ENCODE measurements at places on chromosomes 3 and 15.

- DNase-seq: no peak
These were observed 17.9 kb upstream of the FAM81A start for GRCh38 chr15:59420108-59420507.

DNA sequence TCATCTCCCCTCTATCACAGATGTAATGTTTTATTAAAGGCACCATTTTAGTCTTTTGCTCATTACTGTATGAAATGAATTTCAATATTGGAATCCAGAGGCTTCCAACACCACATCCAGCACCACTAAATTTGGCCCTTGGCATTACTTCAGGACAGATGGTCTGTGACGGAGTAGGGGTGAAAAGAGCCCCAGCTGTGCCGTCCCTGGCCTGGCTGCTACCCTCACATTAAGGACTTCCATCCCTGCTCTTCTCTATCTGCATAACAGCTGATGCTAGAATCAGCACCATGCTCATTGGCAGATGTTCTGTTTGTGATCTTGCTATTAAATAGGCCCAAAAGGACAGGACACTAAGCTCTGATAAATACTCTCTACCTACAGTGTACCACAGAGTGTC, 152.9 kb downstream of the IL1RAP start:
- no peak for DNase-seq

DNA sequence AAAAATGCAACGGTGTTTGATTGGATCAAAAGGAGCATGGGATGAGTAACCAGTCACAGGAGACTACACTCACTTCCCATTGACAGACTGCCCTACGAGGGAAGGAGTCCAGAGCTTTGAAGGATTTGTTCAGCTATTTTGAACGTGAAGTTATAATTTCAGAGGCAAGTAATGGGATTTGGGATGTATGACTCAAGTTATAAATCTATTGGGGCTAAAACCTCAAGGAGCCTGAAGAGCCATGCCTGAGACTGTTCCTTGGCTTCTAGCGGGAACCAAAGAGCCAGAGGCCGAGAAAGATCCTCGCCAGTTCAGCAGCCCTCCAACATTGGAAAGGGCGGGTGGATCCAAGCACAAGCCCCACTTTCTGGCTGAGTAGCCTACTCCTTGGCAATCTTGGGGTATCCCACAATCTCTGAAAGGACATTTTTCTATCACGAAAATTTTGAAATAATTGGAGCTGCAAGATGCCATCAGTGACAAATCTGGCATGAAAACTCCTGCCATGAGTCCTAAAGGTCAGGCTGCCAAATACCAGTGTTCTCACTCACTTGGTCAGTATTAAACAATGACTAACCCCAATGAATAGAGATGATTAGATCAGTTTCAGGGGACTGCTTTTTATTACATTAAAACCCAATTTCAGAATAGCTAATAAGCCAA, 48.6 kb upstream of the SLCO2A1 start:
- DNase-seq: no peak

DNA sequence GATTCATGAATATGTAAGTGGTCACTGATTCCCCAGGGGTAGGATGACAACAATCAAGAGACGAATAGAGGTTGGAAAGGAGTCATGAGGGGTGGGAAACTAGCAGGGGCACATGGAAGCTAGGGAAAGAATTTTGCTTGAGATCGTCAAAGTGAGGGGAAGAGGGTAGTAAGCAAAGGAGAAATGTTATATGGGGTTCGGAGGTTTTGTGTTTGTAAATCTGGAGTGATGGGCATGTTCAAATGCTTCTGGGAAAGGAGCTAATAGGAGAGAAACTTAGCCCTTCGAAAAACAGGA, 7.9 kb downstream of the RPL14 start:
- no peak for DNase-seq

DNA sequence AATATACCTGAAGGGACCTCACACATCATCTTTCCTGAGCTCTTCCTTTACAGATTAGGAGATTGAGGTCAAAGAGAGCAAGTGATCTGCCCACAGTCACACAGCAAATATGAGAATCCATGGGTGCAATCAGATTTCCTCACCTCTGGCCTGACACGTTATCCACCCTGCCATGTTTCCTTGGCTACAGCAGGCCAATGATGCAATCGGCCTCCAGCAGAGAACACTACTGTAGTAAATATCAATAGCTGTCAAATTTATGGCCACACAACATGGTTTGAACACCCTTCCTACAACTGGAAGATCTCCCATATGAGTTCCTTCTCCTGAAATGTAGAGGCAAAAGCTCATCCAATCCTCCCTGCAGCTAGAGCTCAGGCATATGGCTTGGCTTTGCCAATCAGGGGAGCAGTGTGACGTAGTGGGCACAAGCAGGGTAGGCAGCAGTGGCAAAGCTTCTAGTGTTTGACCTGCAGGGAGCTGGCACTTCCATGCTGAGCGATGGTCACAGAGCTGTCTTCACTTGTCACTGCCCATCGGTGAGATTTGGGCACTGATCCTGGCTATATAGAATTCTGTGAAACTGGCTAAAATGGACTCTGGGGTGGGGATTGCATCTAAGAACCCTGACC, 271.3 kb downstream of the TJP1 start:
- no peak for DNase-seq

GRCh38 chr3:137778941-137779340, 14.8 kb downstream of the SOX14 start:
- no peak for DNase-seq

GRCh38 chr3:60798456-60798855, 452.8 kb downstream of the FHIT start:
- no peak for DNase-seq

- DNase-seq: peak; percentile 20
These were observed 214.9 kb downstream of the TCF12 start for GRCh38 chr15:57133127-57133968.

DNA sequence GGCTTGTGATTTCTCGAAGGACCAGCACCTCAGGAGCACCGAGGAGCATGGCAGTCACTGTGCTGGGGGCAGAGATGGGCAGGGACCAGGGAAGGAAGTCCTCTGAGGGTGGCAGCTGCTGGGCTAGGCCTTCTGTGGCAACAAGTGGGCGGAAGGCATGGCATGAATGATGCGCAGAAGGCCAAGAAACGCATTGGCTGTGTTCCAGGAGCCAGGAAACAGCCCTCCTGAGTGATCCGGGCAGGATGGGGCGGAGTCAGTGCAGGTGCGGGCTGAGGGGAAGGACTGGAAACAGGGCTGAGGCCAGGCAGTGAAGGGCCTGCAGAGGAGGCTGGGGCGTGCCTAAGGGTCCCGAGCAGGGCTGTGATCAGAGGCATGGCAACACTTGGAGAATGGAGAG, 23.6 kb downstream of the MRPS11 start:
- peak; percentile 5 for DNase-seq

DNA sequence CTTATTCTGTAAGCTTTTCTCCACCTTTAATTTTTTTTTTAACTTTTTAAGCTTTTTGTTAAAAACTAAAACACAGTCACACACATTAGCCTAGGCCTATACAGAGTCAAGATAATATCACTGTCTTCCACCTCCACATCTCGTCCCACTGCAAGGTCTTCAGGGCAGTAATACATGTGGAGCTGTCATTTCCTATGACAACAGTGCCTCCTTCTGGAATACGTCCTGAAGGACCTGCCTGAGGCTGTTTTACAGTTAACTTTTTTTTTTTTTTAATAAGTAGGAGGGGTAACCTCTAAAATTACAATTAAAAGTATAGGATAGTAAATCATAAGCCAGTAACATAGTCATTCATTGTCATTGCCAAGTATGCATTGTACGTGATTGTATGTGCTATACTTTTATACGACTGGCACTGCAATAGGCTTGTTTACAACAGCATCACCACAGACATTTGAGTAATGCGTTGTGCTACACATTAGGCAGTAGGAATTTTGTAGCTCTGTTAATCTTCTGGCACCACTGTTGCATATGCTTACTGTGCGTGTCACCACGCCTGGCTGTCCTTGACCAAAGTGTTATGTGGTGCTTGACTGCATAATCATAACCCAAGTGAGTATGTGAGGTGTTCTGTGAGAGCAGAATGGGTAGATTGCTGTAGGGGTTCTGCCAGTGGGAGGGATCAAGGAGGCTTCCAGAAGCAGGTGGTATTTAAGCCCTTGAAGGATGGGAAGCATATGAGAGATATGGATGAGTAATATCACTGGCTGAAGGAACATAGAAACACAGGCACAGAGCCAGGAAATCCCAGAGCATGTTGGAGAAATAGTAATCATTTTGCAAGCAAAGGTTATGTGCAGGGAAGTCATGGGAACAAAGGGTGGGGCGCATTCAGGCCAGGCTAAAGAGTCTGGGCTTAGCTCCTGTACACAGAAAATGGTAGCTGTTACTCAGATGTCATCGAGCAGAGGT, 18.3 kb downstream of the FBXO22 start:
- peak; percentile 63 for DNase-seq

DNA sequence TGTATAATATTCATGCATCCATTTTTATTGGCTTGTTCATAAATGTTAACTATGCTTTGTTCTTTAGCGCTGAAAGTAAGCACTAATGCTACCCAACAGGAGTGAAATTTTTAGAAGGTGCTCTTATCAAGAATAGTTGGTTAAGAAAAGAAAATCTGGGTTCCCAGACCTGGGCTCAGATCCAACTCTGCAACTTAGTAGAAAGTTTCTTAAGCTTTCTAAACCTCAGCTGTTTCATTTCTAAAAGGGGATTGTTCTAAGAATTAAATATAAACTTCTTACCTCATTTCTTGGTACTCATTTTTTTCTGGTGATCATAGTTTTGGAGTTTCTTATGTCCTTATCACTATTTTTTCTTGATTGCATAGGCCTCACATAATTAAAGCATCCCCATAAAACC, 12.1 kb downstream of the ARPP21 start:
- no peak for DNase-seq

DNA sequence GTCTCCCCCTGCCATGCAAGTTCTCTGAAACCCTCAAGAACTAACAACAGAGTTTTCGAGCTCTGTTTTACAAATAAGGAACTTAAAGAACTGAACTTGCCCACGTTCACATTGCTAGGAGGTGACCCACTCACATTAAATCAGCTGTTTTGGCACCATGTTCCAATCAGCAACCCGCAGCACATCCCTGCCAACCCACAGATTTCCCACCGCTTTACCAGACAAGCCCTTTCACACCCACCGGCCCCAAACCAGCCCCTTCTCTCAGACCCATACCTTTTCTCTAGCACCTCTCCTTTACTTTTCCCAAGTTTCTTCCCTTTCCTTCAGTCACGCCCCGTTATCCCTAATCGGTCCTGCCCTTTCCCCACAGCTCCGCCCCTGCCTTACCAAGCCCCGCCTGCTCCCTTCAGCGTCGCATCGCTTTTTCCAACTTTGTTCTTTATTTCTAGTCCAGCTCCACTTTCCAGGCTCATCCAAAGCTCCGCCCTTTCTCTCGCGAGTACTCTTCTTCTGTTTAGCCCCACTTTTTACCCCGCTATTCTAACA, 804 bp upstream of the BRPF1 start:
- DNase-seq: no peak

GRCh38 chr3:77381431-77381830, 341.5 kb downstream of the ROBO2 start:
- DNase-seq: no peak

GRCh38 chr3:109480014-109480413, 142.7 kb upstream of the DPPA4 start:
- DNase-seq: no peak

DNA sequence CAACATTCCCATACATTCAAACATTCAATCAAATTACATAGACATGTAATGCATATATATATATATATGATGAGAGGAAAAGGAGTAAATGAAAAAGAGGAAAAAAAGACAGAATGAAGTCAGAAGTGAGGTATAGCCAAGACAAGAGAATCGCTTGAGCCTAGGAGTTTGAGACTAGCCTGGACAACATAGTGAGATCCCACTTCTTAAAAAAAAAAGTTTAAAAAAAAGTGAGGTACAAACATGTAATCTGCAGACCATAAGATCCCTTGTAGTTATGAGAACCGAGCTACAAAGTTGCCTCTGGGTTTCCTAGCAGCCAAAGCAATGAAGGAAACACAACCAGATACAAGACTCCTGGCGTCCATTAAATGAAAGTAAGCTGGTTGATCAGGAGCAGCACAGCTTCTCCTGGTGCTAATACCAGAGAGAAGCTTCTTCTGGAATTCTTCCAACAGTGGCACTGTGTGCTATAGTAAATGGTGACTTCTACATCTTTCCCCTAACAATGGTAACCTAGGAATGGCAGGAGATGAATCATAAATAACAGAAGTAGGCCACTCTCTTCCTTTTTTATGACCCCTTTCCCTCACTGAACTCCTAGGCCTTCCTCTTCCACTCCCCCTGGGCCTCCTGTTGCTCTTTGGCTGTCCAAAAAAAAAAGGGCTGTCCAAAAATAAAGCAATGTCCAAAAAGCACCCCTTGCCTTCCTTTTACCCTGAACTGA, 3.5 kb downstream of the KCNMB3 start:
- DNase-seq: no peak

DNA sequence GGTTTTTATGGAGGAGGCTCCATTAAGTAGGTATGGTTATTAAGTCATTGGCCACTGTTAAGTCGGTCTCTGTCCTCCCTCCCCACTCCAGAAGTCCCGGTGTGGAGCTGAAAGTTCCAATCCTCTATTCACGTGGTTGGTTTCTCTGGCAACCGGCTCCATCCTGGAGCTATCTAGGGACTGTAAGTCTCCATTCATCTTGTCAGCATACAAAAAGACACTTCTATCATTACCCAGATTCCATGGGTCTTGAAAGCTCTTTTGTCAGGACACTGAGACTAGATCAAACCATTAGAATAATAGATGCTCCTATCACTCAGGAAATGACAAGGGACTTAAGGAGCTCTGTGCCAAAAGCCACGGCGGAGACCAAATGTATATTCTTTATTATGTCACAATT, 110.3 kb downstream of the PIK3CB start:
- no peak for DNase-seq

DNA sequence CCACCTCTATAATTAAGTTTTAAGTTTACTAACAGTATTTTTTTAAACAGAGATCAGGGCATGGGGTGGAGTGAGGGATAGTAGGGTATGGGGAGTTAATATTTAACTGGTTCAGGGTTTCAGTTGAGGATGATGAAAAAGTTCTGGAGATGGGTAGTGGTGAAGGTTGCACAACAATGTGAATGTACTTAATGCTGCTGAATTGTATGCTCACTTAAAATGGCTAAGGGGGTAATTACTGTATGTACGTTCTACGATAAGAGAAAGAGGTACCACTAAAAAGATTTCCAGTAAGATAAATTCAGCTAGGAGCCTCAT, 101.4 kb downstream of the TNIK start:
- no peak for DNase-seq

- no peak for DNase-seq
These were observed 29.0 kb downstream of the SKIL start for GRCh38 chr3:170386468-170386867.

DNA sequence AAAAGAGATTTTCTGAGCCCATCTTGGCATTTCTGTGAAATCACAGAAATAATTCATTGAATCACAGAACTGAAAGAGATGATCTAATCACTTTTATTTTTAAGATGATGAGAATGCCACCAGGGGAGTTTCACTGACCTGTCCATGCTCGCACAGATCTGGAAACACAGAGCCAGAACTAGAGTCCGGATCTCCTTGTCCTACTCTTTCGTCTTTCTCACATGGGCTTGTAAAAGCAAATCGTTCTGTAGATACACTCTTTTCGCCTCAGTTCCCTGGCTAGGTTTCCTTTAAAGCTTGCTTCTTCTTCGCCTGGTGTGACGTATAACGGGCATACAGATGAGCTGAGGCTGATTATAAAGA, 122.5 kb upstream of the SPRED1 start:
- DNase-seq: no peak

Data from NCI-H1417 (cell line).